AML-193 (cell line): ENCODE measurements at places on chromosomes 4 and X.

DNA sequence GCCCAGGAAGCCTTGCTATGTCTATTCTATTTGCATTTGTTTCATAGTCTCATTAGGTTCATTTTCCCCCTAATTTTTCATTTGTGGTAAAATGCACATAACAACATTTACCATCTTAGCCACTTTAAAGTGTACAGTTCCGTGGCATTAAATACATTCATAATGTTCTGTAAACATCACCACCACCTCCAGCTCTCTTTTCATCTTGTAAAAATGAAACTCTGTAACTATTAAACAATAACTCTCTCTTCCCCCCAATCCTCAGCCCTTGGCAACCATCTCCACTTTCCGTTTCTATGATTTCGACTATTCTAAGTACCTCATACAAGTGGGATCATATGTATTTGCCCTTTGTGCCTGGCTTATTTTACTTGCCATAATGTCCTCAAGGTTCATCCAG is 19.9 kb downstream of the ARHGEF38 start:
- no peak for DNase-seq

DNA sequence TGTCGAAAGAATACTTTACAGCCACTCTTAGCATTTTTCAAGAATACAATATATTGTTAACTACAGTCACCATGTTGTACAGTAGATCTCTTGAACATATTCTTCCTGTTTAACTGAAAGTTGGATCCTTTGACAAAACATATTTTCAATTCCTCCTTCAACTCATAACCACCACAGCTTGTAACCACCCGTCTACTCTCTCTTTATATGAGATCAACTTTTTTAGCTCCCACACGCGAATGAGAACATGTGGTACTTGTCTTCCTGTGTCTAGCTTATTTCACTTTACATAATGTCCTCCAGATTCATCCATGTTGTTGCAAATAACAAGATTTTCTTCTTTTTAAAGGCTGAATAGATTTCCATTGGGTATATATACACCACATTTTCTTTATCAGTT is 338.3 kb upstream of the IGFBP7 start:
- DNase-seq, result no peak

GRCh38 chr4:187027272-187027671 is 303.6 kb upstream of the FAT1 start:
- no peak for DNase-seq

- no peak for DNase-seq
Observed at GRCh38 chr4:100008048-100008447, 58.0 kb upstream of the H2AZ1 start.

- no peak for DNase-seq
Observed at GRCh38 chrX:13266641-13267345, 53.1 kb downstream of the ATXN3L start.

DNA sequence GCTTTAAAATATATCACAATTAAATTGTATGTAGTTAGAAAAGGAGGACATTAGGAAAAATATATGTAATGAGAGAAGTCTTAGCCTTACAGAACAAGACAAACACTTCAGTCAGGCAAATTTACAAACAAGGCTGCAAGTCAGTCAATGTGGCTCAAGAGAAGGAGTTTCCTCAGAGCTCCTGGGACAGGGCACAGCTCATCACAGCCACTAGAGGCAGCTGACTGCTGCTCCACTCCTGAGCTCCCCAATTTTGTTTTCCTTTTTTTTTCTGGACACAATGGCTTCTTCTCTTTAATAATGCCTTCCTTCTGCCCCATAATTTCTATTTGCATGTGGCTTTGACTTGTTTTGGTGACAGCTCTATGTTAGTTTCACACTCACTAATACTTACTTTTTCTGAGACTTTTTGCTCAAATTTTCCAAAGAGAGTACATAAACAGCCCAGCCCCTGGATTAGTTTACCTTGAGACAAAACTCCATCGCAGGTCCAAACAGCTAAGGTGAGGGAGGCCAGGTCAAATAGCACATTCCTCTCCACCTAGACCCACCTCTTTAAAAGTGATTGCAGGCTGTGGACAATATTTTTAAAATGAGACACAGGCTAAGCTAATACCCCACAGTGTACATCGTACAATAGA is 850.4 kb upstream of the FRG1 start:
- DNase-seq, result no peak

DNA sequence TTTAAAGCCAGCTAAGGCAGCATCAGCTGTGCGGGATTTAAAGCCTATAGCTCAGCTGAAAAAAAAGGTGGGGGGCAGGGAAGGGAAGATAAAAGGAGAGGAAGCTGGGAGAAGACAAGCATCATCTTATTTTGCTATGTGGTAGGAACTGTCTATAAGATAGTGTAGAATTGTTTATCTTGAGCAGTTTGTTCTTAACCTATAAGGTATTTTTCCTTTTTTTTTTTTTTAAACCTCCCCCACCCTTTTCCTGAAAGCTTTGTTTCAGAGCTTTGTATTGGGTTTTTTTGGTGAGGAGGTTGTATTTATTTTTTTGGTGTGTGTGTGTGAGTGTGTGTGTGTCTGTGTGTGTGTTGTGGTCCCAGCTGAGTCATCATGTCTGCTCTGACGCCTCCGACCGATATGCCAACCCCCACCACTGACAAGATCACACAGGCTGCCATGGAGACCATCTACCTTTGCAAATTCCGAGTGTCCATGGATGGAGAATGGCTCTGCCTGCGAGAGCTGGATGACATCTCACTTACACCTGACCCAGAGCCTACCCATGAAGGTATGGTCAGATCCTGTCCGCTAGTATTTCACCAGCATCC is 531 bp downstream of the RUFY3 start:
- no peak for DNase-seq

GRCh38 chr4:1043651-1044468 is 32.4 kb downstream of the FGFRL1 start:
- peak; percentile 52 for DNase-seq

DNA sequence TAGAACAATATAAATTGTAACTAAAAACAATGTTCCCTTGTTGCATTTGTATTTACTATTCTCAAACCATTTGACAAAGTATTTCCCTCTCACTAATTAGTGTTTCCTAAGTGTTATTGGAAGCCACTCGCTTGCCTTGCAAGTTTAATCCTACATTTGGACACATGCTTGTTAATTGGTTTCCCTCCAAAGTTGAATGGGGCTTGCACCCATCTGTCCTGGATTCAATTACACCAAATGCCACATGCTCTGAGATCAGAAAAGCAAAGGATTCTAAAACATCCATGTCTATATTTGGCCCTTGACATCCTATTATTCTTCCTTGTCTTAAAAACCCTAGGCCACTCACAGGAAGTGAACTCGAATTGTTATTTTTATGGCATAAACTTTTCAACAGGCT is 146.6 kb downstream of the AMELX start:
- DNase-seq, result no peak

GRCh38 chr4:1553365-1553764 is 130.7 kb downstream of the FAM53A start:
- no peak for DNase-seq

- DNase-seq, result no peak
Observed at GRCh38 chr4:15186149-15186548, 183.9 kb downstream of the CPEB2 start.

DNA sequence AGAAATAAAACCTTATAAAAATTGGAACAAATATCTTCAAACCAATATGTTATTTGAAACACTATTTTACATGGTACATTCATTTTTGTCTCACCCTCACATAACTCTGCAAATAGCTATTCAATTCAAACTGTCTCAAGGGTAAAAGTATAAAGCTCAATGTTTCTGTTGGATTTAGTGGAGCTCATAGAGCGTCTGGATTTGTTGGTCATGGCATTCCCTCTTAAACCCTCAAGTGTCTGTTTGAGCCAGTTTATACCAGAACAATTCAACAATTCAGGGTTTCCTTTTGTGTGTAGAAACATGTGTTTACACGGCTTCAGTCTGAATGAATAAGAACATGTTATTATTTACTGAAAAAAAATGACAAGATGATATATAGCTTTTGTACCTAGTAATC is 161.6 kb downstream of the PCDH18 start:
- DNase-seq, result no peak

GRCh38 chrX:120719622-120720021 is 89.8 kb upstream of the C1GALT1C1 start:
- DNase-seq, result no peak

- no peak for DNase-seq
Observed at GRCh38 chrX:14232688-14233087, 203.0 kb upstream of the GEMIN8 start.

DNA sequence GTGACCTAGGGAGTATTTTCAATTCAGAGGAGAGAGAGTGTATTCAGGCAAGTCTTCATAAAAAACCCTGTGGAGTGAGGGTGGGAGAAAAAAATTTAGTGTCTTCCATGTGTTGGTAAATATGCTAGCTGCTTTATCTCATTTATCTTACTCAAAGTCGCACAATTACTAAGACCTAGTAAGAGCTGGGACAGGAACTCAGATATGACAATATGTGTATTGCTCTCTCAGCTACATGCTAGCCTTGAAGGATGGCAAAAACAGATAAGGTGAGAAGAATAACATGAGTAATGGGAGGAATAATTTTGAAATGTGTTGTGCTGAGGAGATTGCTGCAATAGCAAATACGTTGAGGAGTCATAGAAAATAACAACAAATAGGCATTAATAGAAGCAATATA is 458.6 kb downstream of the SH2D1A start:
- DNase-seq, result no peak

- DNase-seq, result no peak
Observed at GRCh38 chr4:1682860-1683259, 1.3 kb downstream of the FAM53A start.

- no peak for DNase-seq
Observed at GRCh38 chr4:148782284-148782683, 340.1 kb upstream of the NR3C2 start.

DNA sequence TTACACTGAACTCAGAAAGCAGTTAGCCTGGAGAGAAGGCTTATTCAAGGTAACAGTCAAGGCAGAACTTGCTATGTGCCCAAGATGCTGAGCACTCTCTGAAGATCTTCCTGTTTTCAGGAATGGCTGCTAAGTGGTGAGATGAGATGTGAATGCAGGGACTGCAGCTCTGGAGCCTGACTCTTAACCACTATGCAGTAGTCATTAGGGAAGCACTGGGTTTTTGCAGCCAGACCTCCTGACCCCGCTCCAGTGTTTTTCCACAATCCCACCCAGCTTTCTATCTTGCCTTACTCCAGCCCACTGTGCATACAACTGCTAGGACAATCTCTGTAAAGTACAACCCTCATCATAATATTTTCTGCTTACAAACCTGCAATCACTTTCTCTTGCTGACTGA is 95.2 kb upstream of the LNX1 start:
- no peak for DNase-seq
